ENCODE measurements at places on chromosomes 13 and 19. TPM values are rescaled to one million over a fixed set of nuclear protein-coding genes. Genes with fewer than 3 reads are reported as not detected.

GMIP gene
- total RNA-seq, result 17.2 TPM

DNA sequence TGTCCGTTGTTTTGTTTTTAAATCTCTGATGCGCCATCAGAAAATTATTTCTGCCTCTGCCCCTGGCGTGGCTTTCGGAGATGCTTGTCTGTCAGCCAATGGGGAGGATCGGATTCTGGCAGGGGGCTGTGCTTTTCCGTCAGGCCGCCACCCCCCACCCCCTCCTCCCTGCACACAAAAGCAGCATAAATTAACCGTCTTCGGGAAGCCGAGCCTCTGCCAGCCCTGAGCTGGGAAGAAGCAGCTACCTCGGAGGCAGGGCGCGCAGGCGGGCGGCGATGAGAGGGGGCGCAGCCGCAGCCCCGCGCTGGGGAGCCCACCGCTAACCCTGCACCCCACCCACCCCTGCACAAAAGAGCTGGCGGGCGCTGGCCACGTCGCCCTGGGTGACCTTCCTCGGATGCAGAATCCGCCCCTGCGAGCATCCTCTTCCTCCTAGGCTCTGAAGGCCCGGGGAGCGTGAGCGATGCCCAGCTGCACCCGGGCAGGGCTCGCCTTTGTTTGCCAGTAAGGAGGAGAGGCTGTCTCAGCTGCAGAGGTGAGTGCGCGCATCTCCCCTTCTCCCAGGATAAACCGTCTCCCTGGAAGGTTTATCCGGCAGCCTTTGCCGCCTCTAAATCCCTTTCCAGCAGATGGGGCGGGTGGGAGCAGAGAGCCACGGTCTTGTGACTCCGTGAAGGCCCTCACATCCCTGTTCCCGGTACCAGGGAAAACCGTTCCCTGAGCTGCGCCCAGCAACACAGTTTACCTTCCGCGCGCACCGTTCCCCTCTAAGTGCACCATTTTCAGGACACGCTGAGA lies at the start of gene ATCAY:
Gene ATCAY, plus strand, starts transcription at position 215 of the 801 bp plus-strand sequence. CDS start 5,083 bp downstream, outside the sequence.
- H3K4me3 ChIP-seq, result no peak within 1 kb of the TSS
- no peak within 1 kb of the TSS for H3K27ac ChIP-seq
- H3K27me3 ChIP-seq, result peaks cover 24% of the 10 kb centered on the region

- H3K27ac ChIP-seq, result no peak overlapping the region
- H3K27me3 ChIP-seq, result no peaks in the 10 kb centered on the region
- no peaks in the 10 kb centered on the region for H3K36me3 ChIP-seq
- H3K4me1 ChIP-seq, result no peaks in the 10 kb centered on the region
- no peak overlapping the region for H3K4me3 ChIP-seq
- no peak for DNase-seq
These were observed 6.4 kb upstream of the IPO5 start for GRCh38 chr13:97946951-97947588.

GRCh38 chr19:6092329-6093286 lies 17.7 kb downstream of the RFX2 start:
- H3K27ac ChIP-seq, result peak overlapping the region; percentile 93
- H3K4me1 ChIP-seq, result peaks cover 21% of the 10 kb centered on the region
- DNase-seq, result peak; percentile 81
- H3K27me3 ChIP-seq, result no peaks in the 10 kb centered on the region
- peak overlapping the region; percentile 64 for H3K4me3 ChIP-seq

GRCh38 chr13:100131863-100132574 lies 43.1 kb downstream of the PCCA start:
- H3K27ac ChIP-seq, result no peak overlapping the region
- no peak overlapping the region for H3K4me3 ChIP-seq
- no peaks in the 10 kb centered on the region for H3K36me3 ChIP-seq
- no peaks in the 10 kb centered on the region for H3K27me3 ChIP-seq

DNA sequence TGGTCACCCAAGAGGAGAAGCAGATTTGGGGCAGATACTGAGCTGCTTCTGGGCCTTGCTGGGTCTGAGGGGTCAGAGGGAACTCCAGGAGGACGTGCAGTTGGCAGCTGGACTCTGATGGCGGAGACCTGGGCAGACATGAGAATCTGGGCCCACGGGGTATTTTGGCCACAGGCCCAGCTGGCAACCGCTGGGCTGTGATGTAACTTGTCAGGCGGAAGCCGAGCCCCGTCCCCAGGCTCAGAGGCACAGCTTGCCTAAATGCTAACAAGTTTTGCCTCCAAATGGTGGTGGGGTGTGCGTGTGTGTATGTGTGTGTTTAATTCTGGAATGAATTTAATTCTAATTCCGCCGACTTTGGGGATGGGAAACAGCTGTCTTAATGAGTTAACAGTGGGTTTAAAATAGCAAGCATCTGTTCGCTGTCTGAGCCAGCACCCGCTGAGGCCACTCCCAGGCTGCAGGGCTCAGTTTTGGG lies 11.6 kb downstream of the ZNRF4 start:
- H3K27ac ChIP-seq, result no peak overlapping the region
- peaks cover 54% of the 10 kb centered on the region for H3K27me3 ChIP-seq
- H3K36me3 ChIP-seq, result no peaks in the 10 kb centered on the region
- H3K4me1 ChIP-seq, result no peaks in the 10 kb centered on the region
- no peak for DNase-seq

DNA sequence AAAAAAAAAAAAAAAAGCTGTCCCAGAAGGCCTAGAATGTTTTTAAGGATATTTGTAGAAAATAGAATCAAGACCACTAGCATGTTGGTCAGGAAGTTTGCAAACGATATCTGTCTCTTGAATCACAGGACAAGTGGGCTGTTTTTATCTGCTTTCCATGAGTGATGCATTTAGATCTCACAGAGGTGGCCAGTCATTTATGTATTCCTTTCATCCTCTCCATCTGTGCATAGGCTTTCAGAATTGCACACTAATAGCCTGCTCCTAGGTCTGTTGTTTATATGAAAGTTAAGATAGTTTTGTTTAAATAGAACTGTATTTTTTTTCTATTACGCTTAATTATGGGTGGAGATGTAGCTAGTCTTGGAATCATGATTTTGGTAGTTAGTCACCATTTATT lies 289.5 kb downstream of the SHISA2 start:
- H3K4me3 ChIP-seq, result no peak overlapping the region
- H3K27ac ChIP-seq, result no peak overlapping the region
- H3K27me3 ChIP-seq, result peaks cover 42% of the 10 kb centered on the region
- no peaks in the 10 kb centered on the region for H3K36me3 ChIP-seq
- DNase-seq, result no peak
- no peaks in the 10 kb centered on the region for H3K4me1 ChIP-seq

GNG7 gene
- 0.91 TPM for total RNA-seq

PTGER1 gene
- total RNA-seq, result 1.3 TPM

GRCh38 chr13:23750383-23751121 lies 138.6 kb downstream of the MIPEP start:
- H3K27me3 ChIP-seq, result no peaks in the 10 kb centered on the region
- peak overlapping the region; percentile 6 for H3K4me3 ChIP-seq
- DNase-seq, result no peak
- peaks cover 4% of the 10 kb centered on the region for H3K36me3 ChIP-seq
- H3K4me1 ChIP-seq, result peaks cover 37% of the 10 kb centered on the region

IL11 gene
- total RNA-seq, result 1.3 TPM

DIRAS1 gene
- total RNA-seq, result 0.17 TPM

- peaks cover 46% of the 10 kb centered on the region for H3K36me3 ChIP-seq
- H3K4me1 ChIP-seq, result peaks cover 16% of the 10 kb centered on the region
- no peak for DNase-seq
- H3K27me3 ChIP-seq, result no peaks in the 10 kb centered on the region
These were observed 9.8 kb downstream of the ZNF317 start for GRCh38 chr19:9149997-9150396.

Measured in Calu3 (cell line).